ENCODE measurements at places on chromosomes 3 and 15.
A peak's percentile ranks its signal among the peaks of the same experiment; 100 is the strongest.

- no peak for DNase-seq
These were observed 5.8 kb upstream of the USP50 start for GRCh38 chr15:50552238-50552637.

GRCh38 chr3:13705051-13705450, 156.1 kb downstream of the FBLN2 start:
- peak; percentile 6 for DNase-seq

- no peak for DNase-seq
These were observed 848.6 kb downstream of the ROBO1 start for GRCh38 chr3:78919021-78919755.

- DNase-seq: peak; percentile 63
These were observed 7.1 kb downstream of the ELL3 start for GRCh38 chr15:43769584-43770228.

GRCh38 chr15:22944651-22945050, 35.5 kb downstream of the CYFIP1 start:
- no peak for DNase-seq

DNA sequence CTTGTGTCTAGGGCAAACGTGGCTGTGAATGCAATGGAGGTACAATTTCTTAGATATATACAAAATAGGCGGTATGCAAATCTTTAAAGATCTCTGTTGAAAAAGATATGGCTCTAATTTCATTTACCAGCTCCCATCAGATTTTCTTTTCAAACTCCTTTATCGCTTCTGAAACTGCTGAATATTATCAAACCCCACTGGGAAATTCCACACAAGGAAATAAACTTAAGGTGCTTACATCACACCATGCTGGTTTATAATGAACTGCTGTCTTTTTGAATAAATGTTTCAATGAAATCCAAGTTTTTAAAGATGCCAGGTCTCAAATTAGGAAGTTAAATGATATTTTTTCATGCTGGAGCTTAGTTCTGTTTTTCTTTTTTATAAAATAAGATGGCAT, 102.5 kb upstream of the ICE2 start:
- DNase-seq: no peak

GRCh38 chr15:100835636-100836035, 44.0 kb upstream of the ALDH1A3 start:
- no peak for DNase-seq

DNA sequence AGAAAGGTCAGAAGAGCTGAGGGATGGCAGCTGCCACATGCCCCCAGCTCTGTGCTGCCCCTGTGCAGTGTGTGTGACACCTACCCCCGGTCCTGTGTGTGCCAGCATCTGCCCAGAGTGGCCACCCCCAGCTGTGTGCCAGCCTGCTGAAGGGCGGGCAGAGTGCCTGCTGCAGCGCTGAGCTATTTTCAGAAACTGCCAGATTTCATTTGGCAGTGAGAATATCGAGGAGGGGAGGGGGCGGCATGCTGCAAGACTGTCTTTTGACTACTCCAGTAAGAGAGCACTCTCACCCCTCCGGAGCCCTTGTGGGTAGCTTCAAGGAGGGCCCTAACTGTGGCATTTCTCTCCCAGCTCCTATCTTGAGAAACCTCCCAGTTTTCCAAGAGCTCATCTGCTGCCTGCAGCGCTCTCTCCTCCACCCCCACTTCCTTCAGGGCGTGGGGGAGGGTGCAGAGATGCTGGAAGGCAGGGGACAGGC, 25.2 kb upstream of the DOCK3 start:
- DNase-seq: no peak
